Activated CD4-positive, alpha-beta T cell treated with anti-CD3 and anti-CD28 coated beads for 48 hours (primary cell): ENCODE measurements at places on chromosomes 6 and 20.

GRCh38 chr6:45054610-45055009 lies 273.5 kb upstream of the RUNX2 start:
- no peak for DNase-seq

DNA sequence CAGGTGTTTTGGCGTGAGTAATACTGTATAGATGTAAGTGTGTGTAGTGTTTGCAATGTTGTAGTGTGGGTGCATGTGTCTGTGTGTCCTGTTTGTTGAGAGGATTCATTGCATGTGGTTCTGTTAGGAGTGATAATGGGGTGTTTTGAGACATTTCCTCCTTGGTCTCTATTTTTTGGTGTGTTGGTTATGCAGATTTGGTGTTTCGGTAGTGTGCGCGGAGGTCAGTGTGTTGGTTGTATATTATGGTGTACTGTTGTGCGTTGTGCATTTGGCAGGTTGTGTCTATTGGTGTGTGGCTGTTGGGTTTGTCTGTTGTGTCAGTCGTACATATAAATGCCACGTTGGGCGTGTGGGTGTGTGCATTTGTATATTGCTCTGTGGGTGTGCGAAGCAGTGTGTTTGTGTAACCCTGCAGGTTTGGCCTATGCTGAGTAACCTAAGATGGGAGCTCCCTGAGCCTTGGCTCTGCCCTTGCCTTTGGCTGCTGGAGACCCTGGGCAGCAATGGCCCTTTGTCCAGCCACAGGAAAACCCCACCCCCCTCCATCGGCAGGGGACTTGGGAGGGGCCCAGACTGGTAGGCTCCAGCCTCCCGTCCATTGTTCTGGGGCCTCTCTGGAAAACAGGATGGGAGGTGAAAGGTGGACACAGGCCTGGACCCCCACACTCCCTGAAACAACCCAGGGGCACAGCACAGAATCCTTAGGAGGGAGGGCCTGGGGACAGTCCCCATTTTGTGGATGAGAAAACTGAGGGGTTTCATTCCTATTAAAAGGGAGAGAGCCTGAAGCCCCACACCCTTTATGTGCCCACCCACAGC lies 10.3 kb upstream of the ID1 start:
- no peak for DNase-seq

GRCh38 chr6:129641344-129641743 lies 68.6 kb downstream of the ARHGAP18 start:
- DNase-seq = no peak

- peak; percentile 22 for DNase-seq
These were observed 9.4 kb upstream of the HLA-DQA1 start for GRCh38 chr6:32627831-32628230.

DNA sequence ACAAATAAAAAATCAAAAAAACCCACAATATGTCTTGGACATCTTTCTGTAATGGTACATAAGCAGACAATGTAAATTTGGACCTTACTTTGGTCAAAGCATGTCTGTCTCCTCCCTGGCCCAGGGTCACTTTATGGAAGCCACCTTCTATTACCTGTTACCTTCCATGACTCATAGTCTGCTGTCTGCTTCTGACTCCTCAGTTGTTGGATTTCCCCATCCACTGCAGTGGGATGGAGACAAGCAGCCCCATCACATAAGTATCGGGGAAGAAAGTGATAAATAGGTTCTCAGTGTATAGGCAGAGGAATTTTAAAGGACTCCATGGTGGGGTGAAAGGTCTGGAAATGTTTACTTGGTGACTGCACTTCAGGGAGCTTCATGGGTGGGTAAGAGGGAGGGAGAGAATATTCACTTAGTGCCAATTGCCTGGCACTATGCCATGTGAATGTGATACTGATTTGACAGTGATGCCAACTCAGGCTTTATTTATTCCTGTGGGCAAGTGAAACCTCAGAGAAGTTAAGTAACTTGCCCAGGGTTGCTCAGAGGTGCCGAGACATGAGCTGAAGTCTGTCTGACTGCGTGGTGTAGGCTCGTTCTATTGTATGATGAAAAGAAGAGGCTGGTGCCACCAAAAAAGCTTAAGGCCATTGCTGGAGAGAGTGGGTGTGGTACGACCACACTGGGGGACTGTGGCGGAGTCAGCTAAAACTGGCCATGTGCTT lies 175.6 kb upstream of the RNF24 start:
- no peak for DNase-seq

DNA sequence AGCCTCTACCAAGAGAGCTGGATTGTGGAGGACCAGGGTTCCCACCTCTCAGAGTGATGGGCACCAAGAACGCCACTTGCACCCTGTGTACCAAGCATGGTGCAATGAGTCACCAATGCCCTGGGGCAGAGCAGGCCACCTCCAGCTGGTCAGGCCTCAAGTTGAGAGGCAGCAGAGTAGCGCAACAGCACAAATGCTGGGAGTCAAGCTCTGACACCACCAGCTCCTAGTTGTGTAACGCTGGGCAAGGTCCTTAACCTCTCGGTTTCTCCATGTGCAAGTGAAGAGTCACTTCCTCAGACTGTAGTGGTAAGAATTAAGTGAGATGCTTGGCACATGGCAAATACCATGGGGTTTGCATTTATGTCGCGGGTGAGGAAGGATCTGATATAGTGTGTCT lies 25.6 kb downstream of the GFOD1 start:
- no peak for DNase-seq

GRCh38 chr6:89360415-89360999 lies 8.0 kb upstream of the UBE2J1 start:
- no peak for DNase-seq

GRCh38 chr20:37804584-37805566 lies 98.1 kb upstream of the VSTM2L start:
- no peak for DNase-seq

DNA sequence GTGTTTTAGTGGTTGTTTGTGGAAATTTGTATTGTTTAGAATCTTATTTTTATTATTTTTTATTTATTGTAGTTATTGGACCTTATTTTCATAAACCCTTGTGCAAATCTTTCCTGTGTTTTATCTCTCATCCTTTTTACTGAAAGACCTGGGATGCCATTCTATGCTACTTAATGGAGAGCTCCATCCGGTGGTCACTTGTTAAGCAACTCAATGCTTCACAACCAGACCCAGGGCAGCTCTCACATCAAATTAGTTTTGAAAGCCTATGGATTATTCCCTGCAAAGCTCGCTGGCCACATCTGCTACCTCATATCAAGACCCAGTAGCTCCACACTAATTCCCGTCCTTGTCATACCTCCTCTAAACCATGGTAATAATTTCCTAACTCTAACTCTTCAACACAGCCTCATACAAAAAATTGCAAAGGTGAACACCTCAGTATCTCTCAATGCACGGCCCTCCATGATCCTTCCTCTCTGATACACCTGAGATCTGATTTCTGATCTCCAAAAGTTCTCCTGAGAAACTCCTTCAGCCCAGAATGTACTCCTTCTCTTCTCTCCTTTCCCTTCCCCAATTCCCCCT lies 296.6 kb upstream of the MANEA start:
- DNase-seq = no peak

DNA sequence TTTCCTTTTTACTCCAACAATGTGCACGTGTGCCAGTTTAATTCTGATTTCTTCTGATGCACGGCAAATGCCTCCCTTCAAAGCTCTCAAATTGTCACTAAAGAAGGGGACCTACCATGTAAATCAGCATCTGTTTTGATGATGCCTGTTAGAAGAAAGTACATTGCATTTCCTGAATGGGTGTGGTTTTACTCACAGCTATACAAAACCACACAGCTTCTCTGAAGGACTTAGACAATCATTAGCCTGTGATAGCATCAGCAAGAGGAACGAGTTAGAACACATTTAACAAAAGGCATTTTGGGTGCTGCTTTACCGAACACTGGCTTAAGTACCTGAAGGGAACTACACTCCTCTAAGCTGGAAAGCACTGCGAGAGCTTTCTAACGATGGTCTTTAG lies 109.4 kb downstream of the ATXN1 start:
- DNase-seq = no peak

GRCh38 chr20:61576372-61576771 lies 324.3 kb downstream of the CDH4 start:
- no peak for DNase-seq

DNA sequence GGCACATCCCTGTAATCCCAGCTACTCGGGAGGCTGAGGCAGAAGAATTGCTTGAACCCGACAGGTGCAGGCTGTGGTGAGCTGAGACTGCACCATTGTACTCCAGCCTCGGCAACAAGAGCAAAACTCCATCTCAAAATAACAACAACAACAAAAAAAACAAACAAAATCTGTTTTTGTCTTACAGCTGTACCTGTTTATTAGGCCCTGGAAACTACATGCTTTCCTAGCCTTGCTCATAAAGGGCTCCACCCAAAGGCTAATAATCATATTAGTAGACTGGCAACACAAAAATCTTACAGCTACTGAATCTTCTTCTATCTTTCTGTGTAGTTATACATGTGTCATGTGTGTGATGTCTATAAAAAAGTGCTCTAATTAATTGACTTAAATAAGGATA lies 503.9 kb upstream of the EYS start:
- no peak for DNase-seq

GRCh38 chr6:12289933-12290820 lies at the start of gene EDN1:
Gene EDN1, plus strand, starts transcription at chr6:12290361. Its CDS starts 269 bp downstream, at chr6:12290630.
- DNase-seq = peak; percentile 77
